ENCODE measurements at places on chromosomes 7 and 10. TPM values are rescaled to one million over a fixed set of nuclear protein-coding genes. Genes with fewer than 3 reads are reported as not detected.

SKAP2 gene
- 75.6 TPM for total RNA-seq

ANKRD22 gene
- total RNA-seq: not detected

SPDYE6 gene
- total RNA-seq: not detected

CTNNA3 gene
- total RNA-seq: not detected

TSC22D4 gene
- 60.2 TPM for total RNA-seq

SFR1 gene
- total RNA-seq: 12.3 TPM

INPP5A gene
- total RNA-seq: 24.9 TPM

CHAT gene
- total RNA-seq: not detected

LRRD1 gene
- total RNA-seq: not detected

DNA sequence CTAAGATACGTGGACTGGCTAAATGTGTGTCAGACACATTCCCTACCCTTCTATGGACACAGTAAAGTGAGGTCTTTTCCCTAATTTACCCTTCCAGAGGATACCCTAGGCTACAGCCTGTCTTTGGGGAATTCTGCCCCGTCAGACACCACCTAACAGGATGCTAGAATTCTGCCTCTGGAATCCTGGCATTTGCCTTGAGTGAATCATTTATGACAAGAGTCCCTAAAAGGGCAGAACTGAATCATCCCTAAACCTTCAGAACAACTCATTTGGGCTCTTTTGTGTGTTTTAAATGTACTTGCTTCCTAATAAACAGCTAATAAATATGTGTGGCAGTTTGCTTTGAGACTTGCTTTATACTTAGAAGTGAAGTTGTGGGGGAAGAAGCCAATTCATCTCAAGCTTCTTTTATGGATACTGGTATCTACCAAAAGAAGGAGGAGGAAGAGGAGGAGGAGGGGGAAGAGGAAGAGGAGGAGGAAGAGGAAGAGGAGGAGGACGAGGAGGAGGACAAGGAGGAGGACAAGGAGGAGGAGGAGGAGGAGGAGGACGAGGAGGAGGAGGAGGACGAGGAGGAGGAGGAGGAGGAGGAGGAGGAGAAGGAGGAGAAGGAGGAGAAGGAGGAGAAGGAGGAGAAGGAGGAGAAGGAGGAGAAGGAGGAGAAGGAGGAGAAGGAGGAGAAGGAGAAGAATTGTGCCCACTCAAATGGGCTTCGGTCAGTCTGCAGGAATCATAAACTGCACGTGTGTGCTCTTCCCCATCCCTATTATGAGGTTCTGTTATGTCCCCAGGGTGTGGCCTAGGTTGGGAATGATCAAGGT lies 27.1 kb downstream of the PARP12 start:
- DNase-seq: no peak

- no peak for DNase-seq
Measured at GRCh38 chr7:157738066-157738460, 401.3 kb downstream of the DNAJB6 start.

- DNase-seq: no peak
Measured at GRCh38 chr10:30270247-30270646, 78.8 kb downstream of the MTPAP start.

- DNase-seq: no peak
Measured at GRCh38 chr7:112422842-112423496, 27.3 kb upstream of the IFRD1 start.

GRCh38 chr10:21368022-21368582 lies 157.4 kb downstream of the SKIDA1 start:
- DNase-seq: no peak

- DNase-seq: no peak
Measured at GRCh38 chr7:40570223-40570622, 435.4 kb downstream of the SUGCT start.

- no peak for DNase-seq
Measured at GRCh38 chr7:3107889-3108570, 64.4 kb upstream of the CARD11 start.

DNA sequence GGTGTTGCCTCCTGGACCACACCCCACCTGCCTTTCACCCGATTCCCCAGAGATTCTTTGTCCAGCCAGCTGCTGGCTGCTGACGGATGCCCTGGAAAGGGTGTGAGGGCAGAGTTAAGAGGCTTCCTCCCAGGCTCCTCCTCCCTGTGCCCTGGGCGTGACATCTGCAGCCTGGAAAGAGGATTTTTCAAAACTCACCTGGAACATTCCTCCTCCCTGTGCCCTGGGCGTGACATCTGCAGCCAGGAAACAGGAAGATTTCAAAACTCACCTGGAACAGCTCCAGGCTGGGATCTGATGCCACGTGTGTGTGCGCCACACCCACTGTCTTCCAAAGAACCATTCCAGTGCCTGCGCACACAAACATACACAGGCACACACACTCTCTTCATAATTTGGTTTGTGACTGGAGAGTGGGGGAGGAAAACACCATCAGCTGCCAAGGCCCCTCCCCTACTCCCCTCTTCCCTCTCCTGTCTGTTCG lies 5.2 kb downstream of the MARVELD1 start:
- DNase-seq: no peak

GRCh38 chr10:64332551-64332950 lies 811.4 kb downstream of the REEP3 start:
- DNase-seq: no peak

All from activated B cell treated with CpG ODN at 0.5 μM for 24 hours (primary cell).